Activated naive CD8-positive, alpha-beta T cell treated with anti-CD3 and anti-CD28 coated beads, Interleukin-2, amount 10 ng/mL, durations not matched to agents 7 days and 5 days (primary cell): ENCODE measurements at places on chromosomes 2 and 18. TPM values are rescaled to one million over a fixed set of nuclear protein-coding genes. Genes with fewer than 3 reads are reported as not detected.

DNA sequence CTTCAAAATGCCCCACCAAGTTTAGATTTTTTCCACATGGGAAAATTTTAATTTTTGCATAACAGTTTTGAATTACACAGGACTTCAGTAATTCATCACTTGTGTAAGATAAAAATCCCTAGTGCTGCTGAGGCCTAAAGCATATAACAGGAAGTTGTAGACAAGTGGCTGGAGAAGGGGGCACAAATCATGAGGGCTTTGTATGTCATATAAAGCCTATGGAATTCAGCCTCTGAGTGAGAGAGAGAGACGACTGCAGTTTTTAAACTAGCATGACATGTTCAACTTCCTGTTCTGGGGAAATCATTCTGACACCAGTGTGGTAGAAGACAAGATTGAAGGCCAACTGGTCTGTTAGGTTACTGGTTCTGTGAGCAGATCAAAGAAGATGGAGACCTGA, 187.3 kb upstream of the CHST9 start:
- no peak overlapping the region for H3K27ac ChIP-seq
- H3K4me1 ChIP-seq, result no peaks in the 10 kb centered on the region
- DNase-seq, result no peak
- H3K36me3 ChIP-seq, result no peaks in the 10 kb centered on the region
- no peak overlapping the region for H3K4me3 ChIP-seq

GRCh38 chr2:222859786-222860612, 837 bp upstream of the ACSL3 start:
- no peaks in the 10 kb centered on the region for H3K36me3 ChIP-seq
- H3K27me3 ChIP-seq, result peaks cover 22% of the 10 kb centered on the region
- no peak for DNase-seq
- peak overlapping the region; percentile 47 for H3K27ac ChIP-seq
- peak overlapping the region; percentile 73 for H3K4me3 ChIP-seq

DNA sequence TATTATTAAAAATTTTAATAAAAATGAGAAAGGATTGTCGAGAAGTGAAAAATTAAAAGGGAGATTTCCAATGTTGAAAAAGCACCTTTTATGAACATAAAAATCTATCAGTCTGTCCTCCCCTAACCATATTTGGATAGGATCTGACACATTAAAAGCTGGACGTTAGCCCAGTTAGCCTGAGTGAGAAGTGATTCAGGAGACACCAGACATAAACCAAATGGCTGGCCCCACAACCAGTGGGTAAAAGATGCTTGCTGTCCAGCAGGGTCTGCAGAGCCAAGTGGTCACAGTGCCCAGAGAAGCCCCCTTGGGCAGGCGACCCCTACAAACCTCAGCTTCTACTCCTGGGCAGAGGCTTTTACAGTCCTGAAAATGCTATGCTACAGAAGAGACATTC, 253.8 kb upstream of the LYPD1 start:
- H3K4me3 ChIP-seq, result no peak overlapping the region
- no peak for DNase-seq

DNA sequence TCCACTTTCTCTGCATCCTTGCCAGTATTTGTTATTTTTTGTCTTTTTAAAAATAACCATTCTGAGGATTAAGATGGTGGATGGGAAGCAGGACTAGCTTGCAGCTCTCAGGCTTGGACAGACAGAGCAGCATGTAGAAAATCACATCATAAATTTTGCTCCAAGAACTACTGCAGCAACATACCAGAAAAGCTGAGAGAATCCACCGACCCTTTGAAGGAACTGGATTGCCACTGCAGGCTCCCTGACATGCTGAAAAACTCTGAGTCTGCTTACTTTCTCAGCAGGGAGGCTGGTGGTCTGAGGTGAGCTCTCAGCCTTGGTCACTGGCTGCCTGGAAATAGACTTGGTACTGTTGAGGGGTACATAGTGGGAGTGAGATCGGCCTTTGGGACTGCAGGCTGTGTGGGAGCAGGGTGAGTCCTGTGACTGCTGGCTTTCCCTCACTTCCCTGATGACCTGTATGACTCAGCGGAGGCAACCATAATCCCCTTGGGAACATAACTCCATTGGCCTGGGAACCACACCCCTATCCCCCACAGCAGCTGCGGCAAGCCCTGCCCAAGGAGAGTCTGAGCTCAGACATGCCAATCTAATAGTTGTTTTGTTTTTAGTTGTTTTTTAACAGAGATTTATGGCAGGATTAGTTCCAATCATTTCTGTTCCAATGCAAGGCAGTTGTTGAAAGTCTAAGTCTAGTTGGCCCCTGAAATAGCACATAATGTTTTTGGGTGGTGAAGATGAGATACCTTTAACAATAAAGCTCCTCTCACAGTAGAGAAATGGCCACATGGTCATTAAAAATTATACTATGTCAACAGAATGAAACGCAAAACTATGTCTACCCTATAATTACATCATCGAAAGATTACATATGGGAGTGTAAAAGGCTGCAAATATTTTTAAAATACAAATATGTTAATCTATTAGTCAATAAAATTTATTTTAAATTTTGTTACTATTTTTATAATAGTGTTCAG, 414.2 kb upstream of the CHAC2 start:
- H3K4me3 ChIP-seq, result no peak overlapping the region
- no peaks in the 10 kb centered on the region for H3K36me3 ChIP-seq
- no peak overlapping the region for H3K27ac ChIP-seq
- H3K27me3 ChIP-seq, result no peaks in the 10 kb centered on the region
- no peak for DNase-seq

Gene CXCR1
- 0.19 TPM for total RNA-seq

Gene SAP130
- total RNA-seq, result 41.4 TPM
